ENCODE measurements at places on chromosomes 13 and 19.

- no peak for DNase-seq
Measured at GRCh38 chr19:40704491-40705361, 12.0 kb downstream of the COQ8B start.

DNA sequence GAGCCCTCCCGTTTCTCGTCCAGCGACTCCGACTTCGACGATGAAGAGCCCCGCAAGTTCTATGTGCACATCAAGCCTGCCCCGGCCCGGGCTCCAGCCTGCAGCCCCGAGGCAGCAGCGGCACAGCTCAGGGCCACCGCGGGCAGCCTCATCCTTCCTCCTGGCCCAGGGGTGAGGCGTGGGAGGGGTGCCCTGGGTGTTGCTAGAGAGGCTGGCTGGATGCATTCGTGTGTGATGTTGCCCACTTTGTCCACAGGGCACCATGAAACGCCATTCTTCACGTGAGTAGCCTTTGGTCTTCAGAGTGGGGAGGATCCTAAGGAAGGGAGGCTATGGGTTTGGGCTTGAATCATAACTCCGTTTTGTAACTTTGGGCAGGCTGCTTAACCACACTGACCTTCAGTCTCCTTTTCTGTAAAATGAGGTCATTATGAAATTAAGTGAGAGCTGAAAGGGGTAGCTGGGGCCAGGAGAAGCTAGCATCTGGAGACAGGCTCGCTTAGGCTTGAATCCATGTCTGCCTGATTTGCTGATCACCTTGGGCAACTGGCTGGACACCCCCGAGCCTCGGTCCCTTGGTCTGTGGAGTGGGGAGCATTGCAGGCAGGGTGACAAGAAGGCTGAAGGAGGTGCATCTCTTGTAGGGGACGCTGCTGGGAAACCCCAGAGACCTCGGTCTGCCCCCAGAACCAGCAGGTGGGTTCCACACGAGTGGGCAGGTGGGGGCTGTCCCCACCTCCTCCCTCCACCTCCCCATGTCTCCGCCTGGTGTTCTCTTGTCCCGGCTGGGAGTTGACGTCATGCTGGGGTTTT, 18.7 kb upstream of the B3GNT3 start:
- DNase-seq = no peak

- no peak for DNase-seq
Measured at GRCh38 chr13:73466561-73466960, 407.8 kb downstream of the KLF5 start.

- peak; percentile 56 for DNase-seq
Measured at GRCh38 chr19:33143897-33144405, 12.0 kb downstream of the WDR88 start.

- no peak for DNase-seq
Measured at GRCh38 chr19:18311502-18312091, 11.3 kb downstream of the LSM4 start.

Data from fibroblast of skin of scalp (primary cell).